ENCODE measurements at places on chromosomes 6 and 20. TPM values are rescaled to one million over a fixed set of nuclear protein-coding genes. Genes with fewer than 3 reads are reported as not detected.

Gene SPATS1
- not detected for total RNA-seq

Gene CST7
- not detected for total RNA-seq

Gene THBS2
- total RNA-seq: 2,099 TPM

Gene CFAP206
- 0.59 TPM for total RNA-seq

Gene TRIM31
- total RNA-seq: not detected

Gene HS3ST5
- total RNA-seq: not detected

Gene SOX18
- total RNA-seq: 0.07 TPM

Gene RRP36
- 57.6 TPM for total RNA-seq

Gene CNKSR3
- total RNA-seq: 5.6 TPM

Gene HLA-E
- total RNA-seq: 254 TPM

Gene DEFB132
- total RNA-seq: not detected

Gene GRM4
- 0.13 TPM for total RNA-seq

Gene RCAN2
- 2.3 TPM for total RNA-seq

Gene FITM2
- total RNA-seq: 11.5 TPM

Gene PAX1
- total RNA-seq: not detected

Gene TSHZ2
- 3.1 TPM for total RNA-seq

Gene GLP1R
- not detected for total RNA-seq

Gene HLA-DQA2
- total RNA-seq: not detected

Gene DDO
- 3.6 TPM for total RNA-seq

Gene NRN1
- total RNA-seq: 0.39 TPM

Gene TCF15
- not detected for total RNA-seq

Gene TP53TG5
- total RNA-seq: not detected

Gene DLL1
- total RNA-seq: 0.78 TPM

Gene RIMS4
- total RNA-seq: 1.3 TPM

Gene POU5F1
- 1.3 TPM for total RNA-seq

Gene GSTA3
- not detected for total RNA-seq

Gene ABRACL
- total RNA-seq: 17.8 TPM

Gene MPIG6B
- not detected for total RNA-seq

Gene BMP2
- total RNA-seq: 10.3 TPM

Gene C20orf202
- 0.07 TPM for total RNA-seq

Gene NKAIN2
- total RNA-seq: under 0.01 TPM

Gene MKKS
- 13.7 TPM for total RNA-seq

Gene SYCP2
- total RNA-seq: 0.36 TPM

Gene PAK5
- 0.03 TPM for total RNA-seq

Gene SLC2A10
- 61.1 TPM for total RNA-seq

Gene LAMA4
- 518 TPM for total RNA-seq

Gene IMPG1
- not detected for total RNA-seq
